ENCODE measurements at places on chromosomes 11 and 22.

DNA sequence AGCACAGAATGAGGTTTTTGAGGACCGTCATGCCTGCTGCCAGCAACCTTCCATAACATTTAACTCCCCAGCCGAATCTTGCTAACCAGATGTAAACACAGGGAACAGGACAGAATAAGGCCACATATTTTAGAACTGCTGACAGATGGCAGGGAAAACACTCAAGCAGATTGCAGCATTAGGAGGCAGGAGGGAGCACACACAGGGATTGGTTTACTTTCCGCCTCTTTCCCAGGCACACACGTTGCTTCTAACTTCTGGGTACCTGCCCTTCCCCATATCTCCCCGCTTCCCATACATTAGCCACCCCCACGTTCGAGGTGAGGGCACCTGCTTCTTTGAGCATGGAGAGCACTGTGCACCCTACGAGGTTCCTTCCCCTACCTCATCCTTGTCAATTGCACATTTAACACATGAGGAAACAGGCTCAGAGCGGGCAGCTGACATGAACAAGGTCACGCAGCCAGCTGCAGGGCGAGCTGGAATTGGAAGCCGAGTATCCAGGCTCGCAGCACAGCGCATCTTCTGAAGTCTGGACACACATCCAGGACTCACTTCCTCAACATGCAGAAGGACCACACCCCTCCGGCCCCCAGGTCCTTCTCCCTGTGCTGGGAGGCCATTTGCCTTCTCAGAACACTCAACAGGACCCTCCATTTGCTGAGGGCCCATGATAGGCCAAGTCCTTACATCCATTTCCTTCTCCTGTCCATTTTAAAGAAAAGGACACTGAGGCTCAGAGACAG lies 18.7 kb downstream of the ASPHD2 start:
- DNase-seq = no peak

- peak; percentile 92 for DNase-seq
Observed at GRCh38 chr22:41857155-41857859, 24.4 kb downstream of the SREBF2 start.

GRCh38 chr22:24948356-24949202 lies 2.1 kb upstream of the LHFPL7 start:
- DNase-seq = no peak

DNA sequence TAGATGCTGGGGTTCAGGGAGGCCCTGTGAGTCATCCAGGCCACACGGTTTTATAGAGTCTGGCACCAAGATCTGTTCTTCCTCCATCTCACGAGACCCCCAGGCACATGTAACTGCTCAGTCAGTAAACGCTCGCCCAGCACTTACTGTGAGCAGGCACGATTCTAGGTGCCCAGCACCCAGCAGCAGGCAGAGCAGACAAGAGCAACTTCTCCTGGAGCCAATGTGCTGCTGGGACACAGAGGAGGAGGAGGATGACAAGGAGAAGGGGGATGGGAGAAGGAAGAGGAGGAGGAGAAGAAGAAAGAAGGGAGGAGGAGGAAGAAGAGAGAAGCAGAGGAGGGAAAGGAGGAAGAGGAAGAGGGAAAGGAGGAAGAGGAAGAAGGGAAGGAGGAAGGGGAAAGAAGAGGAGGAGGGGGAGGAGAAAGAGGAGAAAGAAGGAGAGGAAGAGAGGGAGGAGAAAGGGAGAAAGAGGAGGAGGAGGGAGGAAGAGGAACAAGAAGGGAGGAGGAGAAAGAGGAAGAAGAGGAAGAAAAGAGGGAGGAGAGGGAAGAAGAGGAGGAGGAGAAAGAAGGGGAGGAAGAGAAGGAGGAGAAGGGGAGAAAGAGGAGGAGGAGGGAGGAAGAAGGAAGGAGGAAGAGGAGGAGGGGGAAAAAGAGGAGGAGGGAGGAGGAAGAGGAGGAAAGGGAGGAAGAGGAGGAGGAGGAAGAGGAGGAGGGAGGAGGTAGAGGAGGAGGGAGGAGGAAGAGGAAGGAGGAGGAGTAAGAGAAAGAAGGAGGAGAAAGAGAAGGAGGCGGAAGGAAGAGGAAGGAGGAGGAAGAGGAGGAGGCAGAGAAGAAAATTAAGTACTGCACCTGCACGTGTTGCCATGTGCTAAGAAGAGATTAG lies 77.6 kb upstream of the RTL6 start:
- DNase-seq = no peak

DNA sequence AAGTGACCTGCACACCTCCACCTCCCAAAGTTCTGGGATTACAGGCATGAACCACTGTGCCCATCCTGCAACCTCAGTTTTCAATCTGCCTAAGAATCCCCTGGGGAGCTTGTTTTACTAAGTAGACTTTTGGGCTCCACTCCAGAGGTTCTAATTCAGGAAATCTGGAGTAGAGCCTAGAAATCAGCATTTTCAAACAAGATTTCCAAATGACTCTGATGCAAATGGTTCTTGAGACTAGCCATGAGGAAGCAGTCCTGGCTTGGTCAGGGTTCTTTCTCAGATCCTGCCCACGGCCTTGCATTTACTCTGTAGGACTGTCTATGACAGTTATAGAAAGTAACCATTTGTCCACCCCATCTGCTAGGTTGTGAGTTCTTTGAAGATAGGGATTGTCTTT lies 1.6 kb upstream of the KCNE3 start:
- no peak for DNase-seq

DNA sequence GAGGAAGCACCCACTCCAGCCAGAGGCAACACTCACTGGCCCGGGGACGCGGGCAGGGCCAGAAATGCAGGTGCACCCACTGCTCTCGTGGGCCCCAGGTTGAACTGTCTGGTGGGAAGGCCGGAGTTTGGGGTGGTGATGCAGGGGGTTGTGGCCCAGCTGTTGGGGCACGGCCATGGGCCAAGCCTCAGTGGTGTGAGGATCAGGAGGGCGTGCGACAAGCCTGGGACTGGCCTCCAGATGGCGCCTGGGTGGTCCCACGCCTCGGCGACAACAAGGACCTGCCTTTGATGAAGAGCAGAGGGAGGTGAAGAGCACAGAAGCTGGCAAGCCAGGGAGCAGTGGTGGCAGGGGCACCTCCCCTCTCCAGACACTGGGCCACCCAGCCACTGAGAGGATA lies 240.8 kb downstream of the BRD1 start:
- DNase-seq = no peak

DNA sequence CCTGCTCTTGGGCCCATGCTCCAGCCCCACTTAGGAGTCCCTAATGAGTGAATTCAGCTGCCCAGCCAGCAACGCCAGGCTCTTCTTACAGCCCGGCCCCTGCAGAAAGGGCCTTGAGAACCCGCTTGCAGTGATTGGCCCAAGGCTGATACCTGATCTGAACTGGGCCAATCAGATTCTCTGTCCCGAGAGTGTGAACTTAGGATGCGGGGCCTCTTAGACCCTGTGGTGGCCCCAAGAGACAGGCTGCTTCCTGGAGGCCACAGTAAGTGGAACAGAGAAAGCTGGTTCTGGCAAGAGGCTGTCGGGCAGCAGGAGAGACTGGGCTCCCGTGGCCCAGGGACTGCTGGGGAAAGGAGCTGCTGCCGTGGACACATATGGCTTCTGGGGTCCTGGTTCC lies 11.5 kb downstream of the VSTM5 start:
- no peak for DNase-seq

- DNase-seq = peak; percentile 70
Observed at GRCh38 chr22:43945632-43946383, 9.4 kb upstream of the SAMM50 start.

- DNase-seq = no peak
Observed at GRCh38 chr22:22883090-22883727, 4.4 kb upstream of the IGLL5 start.

- no peak for DNase-seq
Observed at GRCh38 chr22:42284643-42285181, 14.3 kb upstream of the TCF20 start.

DNA sequence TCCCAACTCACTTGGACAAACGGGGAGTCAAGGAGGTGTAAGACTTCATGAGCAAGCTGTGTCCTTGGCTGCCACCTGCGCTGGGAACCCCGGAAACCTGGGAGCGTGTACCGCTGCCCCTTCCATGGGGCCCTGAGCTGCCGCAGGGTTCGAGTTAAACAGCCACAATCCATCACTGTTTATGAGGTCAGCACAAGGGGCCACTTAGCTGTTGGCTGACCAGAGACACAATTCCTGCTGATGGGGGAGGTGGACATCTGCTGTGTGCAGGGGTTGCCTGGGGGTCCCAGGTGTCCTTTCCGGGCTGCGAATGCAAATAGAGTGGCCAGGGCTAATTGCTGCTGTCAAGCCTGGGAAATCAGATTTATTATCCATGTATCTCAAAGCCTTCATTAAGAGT lies 549.3 kb downstream of the BRD1 start:
- DNase-seq = no peak

DNA sequence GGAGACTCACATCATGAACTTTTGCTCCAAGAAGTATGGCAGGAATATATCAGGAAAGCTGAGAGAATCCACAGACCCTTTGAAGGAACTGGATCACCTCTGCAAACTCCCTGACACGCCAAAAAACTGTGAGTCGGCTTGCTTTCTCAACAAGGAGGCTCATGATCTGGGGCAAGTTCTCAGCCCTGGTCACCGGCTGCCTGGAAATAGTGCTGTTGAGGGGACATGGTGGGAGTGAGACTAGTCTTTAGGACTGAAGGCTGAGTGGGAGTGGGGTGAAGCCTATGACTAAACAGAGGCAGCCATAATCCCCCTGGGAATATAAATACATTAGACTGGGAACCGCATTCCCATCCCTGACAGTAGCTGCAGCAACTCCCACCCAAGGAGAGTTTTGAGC lies 8.4 kb upstream of the MMP7 start:
- no peak for DNase-seq

- DNase-seq = no peak
Observed at GRCh38 chr11:8329336-8329735, 65.7 kb upstream of the LMO1 start.

- no peak for DNase-seq
Observed at GRCh38 chr22:30668386-30668710, 673 bp upstream of the DUSP18 start.

GRCh38 chr22:40326905-40327735 lies 19.2 kb upstream of the ADSL start:
- no peak for DNase-seq

DNA sequence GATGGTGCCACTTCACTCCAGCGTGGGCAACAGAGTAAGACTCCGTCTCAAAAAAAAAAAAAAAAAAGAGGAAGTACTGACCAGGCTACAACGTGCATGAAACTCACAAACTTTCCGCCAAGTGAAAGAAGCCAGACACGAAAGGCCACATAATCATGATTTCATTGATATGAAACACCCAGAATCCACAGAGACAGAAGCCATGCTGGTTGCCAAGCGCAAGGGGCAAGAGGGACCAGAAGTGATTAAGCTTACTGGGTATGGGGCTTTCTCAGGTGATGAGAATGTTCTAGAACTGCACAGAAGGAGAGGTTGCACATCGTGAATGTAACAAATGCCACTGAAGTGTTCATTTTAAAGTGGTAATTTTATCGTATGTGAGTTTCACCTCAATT lies 60.9 kb downstream of the CELSR1 start:
- no peak for DNase-seq

- no peak for DNase-seq
Observed at GRCh38 chr11:75313513-75314272, 37.8 kb downstream of the ARRB1 start.

- no peak for DNase-seq
Observed at GRCh38 chr11:91396236-91397133, 828.1 kb upstream of the FAT3 start.

DNA sequence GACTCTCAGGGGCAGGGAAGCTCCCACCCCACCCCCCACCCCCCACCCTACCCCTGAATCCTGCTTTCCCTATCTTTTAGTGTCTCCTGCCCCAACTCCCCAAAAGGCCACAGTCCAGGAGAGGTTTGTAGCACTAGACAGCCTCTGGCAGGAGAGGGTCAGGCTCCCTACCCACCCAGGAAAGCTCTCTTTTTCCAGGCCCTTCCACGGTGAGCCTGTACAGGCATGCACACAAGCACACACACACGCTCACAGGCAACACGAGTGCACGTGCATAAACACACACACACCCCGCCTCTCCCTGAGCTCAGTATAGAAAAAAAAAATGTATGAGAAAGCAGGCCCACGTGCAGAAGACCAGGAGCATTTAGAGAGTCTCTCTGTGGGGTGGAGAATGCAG lies 414.0 kb downstream of the MN1 start:
- DNase-seq = no peak

- no peak for DNase-seq
Observed at GRCh38 chr11:44936951-44937543, 13.6 kb downstream of the TP53I11 start.

- DNase-seq = no peak
Observed at GRCh38 chr11:71301858-71302533, 49.6 kb upstream of the SHANK2 start.

DNA sequence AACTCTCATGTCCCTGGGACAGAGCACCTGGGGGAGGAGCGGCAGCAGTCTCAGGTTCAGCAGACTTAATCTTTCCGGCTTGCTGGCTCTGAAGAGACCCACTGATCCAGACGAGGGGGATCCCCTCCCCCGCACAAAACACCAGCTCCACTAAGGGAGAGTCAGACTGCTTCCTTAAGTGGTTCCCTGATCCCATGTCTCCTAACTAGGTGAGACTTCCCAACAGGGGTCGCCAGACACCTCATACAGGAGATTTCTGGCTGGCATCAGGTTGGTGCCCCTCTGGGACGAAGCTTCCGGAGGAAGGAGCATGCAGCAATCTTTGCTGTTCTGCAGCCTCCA lies 157.2 kb upstream of the TMEM45B start:
- no peak for DNase-seq

DNA sequence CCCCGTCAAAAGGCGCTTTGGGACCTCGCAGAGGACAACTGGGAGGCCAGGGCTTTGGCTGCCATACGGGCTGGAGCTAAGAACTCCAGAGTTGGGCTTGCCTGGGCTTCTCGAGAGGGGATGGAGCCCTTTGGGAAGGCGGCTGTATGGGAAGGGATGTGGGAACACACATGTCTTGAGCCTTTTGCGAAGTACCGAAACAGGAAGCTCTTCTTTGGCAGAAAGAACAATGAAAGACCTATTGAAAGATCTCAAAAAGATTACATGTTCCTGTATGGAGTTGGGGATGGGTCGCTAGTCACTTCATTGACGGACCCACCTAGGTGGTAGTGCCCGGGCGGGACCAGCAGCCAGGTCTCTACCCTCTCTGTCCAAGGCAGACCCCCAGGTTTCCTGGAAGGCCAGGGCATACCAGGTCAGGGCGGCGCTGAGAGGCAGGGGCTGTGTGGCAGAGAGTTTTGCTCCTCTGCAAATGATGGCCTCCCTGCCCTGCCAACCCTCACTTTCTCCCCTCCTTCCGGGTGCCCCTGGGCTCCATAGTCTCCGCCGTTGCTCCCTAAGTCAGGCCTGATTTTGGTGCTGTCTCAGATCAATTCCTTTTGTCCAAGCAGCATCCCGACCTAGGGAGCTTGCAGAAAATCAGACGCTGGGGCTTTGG lies 1.0 kb downstream of the ST14 start:
- no peak for DNase-seq

- DNase-seq = no peak
Observed at GRCh38 chr11:34812905-34813576, 103.1 kb downstream of the APIP start.
